ENCODE measurements at places on chromosomes 1 and 21. TPM values are rescaled to one million over a fixed set of nuclear protein-coding genes. Genes with fewer than 3 reads are reported as not detected.

DNA sequence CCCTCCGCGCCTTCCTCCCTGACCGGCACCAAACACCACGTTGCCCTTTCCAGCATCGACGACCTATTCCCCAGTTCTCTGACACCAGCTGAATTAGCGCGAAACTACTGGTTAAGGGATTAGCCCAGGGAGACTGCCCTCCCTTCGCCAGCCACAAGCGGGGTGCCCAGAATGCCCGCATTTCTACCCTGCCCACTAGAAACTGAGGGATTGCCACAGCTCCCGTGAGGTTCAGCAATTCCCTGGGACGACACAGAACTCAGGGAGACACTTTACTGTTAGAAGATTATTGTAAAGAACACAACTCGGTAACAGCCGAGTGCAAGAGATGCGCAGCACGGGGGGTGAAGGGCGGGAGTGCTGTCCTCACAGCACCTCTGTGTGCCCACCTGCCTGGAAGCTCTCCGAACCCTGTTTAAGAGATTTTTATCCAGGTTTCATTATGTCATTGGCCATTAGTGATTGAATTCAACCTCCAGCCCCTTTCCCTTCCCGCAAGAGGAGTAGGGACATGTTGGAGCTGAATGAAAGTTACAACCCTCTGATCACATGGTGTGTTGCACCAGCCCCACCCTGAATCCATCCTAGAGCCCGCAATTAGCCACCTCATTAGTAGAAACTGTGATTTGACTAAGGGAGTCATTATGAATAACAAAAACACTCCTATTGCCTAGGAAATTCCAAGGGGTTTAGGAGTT lies 15.8 kb upstream of the RIPPLY3 start:
- no peak for DNase-seq

DNA sequence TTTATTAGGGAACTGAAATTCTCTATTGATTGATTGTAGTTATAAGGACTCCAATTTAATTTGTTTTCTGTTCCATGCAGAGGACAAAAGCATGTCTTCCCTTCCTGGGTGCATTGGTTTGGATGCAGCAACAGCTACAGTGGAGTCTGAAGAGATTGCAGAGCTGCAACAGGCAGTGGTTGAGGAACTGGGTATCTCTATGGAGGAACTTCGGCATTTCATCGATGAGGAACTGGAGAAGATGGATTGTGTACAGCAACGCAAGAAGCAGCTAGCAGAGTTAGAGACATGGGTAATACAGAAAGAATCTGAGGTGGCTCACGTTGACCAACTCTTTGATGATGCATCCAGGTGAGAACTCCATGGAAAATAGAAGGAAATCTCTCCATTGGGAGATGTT lies 1.5 kb downstream of the SETDB1 start:
- DNase-seq, result no peak

GRCh38 chr21:33821503-33822322 lies 93.9 kb downstream of the ATP5PO start:
- DNase-seq, result no peak

DNA sequence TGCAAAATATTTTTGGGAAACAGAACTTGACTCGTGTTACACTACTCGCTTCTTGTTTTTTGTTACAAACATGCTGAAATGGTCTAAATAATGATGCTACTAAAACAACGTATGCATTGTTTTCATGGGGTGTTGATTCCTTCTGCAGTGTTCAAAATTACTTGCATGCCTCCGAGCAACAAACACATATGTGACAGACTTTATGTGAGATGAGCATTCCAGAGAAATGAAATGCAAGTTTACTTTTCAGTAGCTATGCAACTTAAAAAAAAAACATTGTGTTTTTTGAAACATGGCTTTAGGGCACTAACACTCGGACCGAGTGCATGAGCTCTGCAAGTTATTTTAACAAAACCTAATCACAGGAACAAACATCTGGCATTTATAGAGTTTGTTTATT lies 84.8 kb downstream of the CAMTA1 start:
- DNase-seq, result peak; percentile 38

Gene UFC1
- 124 TPM for total RNA-seq

- no peak for DNase-seq
Measured at GRCh38 chr1:35261412-35262120, 6.9 kb upstream of the ZMYM4 start.

Gene KIF14
- 29.4 TPM for total RNA-seq

GRCh38 chr1:31300193-31300592 lies 3.4 kb downstream of the ZCCHC17 start:
- no peak for DNase-seq

Gene CRNN
- total RNA-seq, result not detected

DNA sequence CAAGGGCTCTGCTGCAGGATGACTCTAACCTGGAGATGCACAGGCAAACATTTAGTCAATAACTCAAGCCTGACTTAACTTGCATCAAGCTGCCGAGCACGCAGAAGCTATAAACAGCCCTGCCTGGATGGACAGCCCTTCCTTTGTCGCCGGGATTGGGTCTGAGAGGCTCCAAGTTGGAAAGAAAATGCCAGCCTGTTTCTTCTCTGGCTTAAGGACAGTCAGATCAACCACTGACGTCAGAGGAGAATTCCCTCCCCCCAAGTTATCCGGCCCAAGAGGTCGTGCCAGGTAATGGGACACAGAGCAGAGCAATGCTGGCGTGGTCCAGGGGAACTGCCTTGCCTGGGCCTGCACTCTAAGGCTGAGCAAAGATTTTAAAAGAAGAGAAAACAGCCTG lies 27.1 kb upstream of the LRRC38 start:
- DNase-seq, result no peak

DNA sequence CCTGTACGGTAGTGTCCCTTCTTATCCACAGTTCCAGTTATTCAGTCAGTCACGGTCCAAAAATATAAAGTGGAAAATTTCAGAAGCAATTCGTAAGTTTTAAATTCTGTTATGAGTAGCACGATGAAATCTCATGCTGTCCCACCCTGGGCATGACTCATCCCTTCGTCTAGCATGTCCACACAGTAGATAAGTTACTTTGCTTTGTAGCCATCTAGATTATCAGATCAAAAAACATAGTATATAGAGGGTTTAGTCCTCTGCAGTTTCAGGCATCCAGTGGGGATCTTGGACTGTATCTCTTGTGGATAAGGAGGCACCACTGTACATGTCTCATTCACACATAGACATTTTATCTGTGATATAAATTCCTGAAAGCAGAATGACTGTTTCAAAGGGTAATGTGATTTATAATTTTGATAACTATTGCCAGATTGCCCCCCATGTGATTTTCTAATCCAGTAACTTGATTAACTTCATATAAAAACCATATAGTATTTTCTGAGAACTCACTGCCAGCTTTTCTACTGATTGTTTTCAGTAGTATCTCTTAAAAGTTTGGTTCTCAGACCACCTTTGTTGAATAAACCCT lies 143.3 kb downstream of the DYRK1A start:
- DNase-seq, result no peak

DNA sequence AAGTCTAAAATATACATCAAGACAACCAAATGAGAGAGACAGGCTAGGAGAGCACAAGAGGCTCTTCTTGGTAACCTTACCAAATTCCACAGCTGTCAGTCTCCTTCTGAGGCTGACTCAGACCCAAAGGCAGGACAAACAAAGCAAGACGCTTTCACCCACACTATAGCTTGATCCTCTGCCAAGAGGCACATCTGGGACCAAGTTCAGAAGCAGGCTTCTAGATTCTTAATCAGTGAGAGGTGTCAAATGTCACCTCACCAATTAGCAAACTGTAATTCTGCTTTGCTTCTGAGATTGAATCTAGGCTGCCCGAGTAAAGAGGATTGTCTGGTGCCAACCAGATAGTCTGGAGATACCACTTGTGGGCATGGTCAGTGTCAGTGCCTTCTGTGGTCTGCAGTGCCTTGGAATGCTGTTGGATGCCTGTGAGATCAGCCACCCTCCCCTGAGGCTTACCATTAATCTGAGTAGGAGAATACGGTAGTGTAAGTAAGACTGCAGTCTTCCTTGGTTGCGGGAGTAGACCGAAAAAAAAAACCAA lies 151.0 kb downstream of the FMN2 start:
- no peak for DNase-seq

- DNase-seq, result no peak
Measured at GRCh38 chr1:113686891-113687618, 72.2 kb downstream of the PHTF1 start.
